ENCODE measurements at places on chromosomes 2 and 18.

DNA sequence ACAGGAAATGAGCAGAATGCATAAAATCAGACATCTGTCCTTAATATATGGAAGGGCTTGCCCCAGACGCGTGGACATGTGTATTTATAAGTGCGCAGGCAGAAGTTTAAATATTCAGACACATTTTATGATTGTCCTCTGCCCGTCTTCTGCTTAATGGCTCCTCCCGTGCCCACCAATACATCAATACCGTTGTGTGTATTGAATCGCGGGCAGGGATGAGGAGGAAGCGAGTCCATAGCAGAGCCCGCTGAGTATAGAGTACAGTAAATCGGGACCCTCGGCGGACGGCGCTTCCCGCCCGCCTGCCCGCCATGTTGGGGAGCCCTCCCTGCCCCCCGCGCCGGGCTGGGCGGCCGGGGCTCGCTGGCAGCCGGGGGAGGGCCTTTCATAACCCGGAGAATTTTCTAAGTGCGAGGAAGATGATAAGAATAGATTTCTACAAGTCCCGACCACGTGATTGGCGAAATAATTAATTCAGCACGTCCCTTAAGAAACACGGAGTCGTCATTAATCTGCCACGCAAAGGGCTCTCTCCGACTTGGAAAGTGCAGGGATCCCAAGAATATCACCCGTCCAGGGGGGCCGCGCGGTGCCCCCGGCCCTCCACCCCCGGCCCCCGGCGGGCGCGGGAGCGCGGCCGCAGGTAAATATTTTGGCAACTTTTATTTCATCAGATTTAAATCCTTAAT lies at the start of gene HOXD3:
TSS of gene HOXD3 (plus strand) at position 501 of the 692 bp plus-strand sequence. CDS start 11,808 bp downstream, outside the sequence.
- DNase-seq: no peak

GRCh38 chr2:174544802-174545201 lies 52.8 kb downstream of the WIPF1 start:
- no peak for DNase-seq

GRCh38 chr18:31225668-31226067 lies 63.0 kb upstream of the DSC1 start:
- no peak for DNase-seq

DNA sequence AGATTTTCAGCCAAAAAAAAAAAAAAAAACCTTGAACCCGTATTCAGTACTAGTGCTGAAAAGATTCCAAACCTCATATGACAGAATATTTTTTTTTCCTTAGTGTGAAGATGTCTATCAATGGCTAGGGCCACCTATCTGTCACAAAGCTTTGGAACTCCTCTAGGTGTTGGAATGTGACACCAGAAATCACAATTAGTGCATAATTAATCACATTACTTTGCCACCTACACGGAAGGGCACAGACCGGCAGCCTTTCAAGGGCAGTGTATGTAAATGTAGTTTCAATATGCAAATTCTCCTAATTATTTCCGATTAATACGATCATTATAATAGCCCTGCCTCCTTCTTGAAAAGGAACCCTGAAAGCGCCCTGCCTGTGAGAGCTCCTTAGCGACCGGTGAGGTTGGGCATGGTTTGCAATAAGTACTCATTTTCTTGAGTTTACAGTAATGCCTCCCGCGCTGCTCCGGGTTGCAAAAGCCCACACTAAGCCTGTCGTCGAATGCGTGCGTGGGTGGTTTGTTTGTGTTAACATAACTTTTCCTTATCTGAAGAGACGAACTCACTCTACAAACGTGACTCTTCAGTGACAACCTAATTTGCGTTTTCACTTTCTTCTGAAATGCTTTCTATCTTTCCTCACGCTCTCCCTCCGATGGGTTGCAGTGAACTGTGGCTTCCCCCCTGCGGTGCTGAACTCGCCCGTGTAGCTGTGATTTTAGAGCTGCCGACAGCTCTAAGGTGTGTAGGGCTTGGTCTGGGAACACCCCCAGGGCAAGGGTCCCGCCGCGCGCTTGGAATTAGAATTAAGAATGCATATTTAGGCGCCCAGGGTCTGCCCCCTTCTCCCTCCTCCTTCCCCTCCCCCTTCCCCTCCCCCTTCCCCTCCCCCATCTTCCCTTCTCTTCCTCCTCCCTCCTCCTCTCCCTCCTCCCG lies 765 bp upstream of the ID2 start:
- peak; percentile 67 for DNase-seq

Data from germinal center (tissue), 1 donor.